CD4-positive, alpha-beta T cell treated with Interleukin-1 beta for 1 hour (primary cell): ENCODE measurements at places on chromosomes 5 and 9.

DNA sequence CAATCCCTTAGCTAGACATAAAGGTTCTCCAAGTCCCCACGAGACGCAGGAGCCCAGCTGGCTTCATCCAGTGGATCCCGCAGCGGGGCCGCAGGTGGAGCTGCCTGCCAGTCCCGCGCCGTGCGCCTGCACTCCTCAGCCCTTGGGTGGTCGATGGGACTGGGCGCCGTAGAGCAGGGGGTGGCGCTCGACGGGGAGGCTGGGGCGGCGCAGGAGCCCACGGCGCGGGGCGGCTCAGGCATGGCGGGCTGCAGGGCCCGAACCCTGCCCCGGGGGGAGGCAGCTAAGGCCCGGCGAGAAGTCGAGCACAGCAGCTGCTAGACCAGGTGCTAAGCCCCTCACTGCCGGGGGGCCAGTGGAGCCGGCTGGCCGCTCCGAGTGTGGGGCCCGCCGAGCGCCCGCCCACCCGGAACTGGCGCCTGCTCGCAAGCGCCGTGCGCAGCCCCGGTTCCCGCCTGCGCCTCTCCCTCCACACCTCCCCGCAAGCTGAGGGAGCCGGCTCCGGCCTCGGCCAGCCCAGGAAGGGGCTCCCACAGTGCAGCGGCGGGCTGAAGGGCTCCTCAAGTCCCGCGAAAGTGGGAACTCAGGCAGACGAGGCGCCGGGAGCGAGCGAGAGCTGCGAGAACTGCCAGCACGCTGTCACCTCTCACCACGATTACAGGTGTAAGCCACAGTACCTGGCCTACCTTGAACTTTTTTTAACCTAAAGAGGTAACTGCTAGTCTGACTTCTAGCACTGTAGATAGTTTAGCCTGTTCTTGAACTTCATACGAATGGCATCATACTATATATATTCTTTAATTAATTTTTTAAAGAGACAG, 35.5 kb downstream of the PTGS1 start:
- no peak for DNase-seq

- no peak for DNase-seq
Measured at GRCh38 chr5:6469836-6470235, 21.2 kb downstream of the UBE2QL1 start.

- no peak for DNase-seq
Measured at GRCh38 chr9:69174616-69175463, 763 bp downstream of the TJP2 start.

DNA sequence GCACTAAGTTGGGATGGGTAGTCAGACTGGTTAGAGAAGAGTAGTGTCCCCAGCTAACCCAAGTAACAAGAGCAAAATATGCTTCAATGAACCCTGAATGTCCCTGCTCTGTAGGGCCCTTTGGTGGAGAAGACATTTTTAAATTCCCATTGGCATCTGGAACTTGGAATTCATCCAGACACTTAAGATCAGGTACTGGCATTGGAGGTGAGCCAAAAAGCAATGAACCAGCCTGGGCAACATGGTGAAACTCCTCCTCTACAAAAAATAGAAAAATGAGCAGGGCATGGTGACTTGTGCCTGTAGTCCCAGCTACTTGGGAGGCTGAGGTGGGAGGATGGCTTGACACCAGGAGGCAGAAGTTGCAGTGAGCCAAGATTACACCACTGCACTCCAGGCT, 58.9 kb upstream of the ZNF618 start:
- DNase-seq = no peak

DNA sequence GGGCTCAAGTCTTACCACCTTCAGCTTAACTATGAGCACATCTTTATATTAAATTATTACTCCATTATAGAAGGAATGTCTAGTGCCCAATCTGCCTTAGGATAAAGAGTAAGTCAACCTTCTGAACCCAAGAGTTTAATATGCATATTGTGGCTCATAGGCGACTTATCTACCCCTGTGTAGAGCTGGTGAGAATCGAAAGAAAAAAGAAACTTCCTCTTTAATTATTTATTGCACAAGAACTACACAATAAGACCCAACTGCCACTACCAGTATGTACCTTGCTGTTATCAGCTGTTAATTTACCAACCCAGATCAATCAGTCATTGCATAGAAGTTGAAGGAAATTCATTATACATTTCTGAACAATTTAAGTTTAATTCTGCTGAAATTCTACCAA, 329.1 kb upstream of the SLC24A2 start:
- DNase-seq = no peak

- no peak for DNase-seq
Measured at GRCh38 chr9:123336959-123337358, 19.0 kb upstream of the CRB2 start.

GRCh38 chr5:1312993-1313833, 18.3 kb upstream of the TERT start:
- peak; percentile 41 for DNase-seq

DNA sequence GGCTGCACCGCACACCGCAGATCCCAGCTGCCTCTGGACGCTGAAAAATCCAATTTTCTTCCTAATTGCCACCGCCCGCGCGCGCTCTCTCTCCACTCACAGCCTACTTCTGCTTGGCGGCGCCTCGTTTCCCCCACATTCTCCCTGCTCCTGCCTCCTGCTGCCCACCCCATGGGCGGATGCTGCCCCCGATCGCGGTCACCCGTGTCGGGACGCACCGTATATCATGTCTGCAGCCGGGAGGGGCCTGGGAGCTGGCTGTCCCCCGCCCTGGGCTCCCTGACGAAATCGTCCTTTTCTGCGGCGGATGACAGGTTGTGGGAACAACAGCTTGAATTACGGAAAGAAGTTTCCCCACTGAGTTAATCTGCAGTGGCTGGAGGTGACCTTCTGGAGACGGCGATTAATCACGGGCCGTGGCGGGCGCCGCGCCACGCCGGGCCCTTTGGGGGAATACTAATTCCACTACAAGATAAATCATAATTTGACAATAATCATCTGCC, 36.3 kb upstream of the PSD2 start:
- no peak for DNase-seq

- DNase-seq = no peak
Measured at GRCh38 chr5:73534011-73534644, 31.3 kb downstream of the ANKRA2 start.

- DNase-seq = no peak
Measured at GRCh38 chr5:36300927-36301540, 668 bp downstream of the RANBP3L start.

- DNase-seq = no peak
Measured at GRCh38 chr9:74942801-74943200, 9.9 kb downstream of the C9orf40 start.

- no peak for DNase-seq
Measured at GRCh38 chr5:42564689-42565356, 141.6 kb downstream of the GHR start.

DNA sequence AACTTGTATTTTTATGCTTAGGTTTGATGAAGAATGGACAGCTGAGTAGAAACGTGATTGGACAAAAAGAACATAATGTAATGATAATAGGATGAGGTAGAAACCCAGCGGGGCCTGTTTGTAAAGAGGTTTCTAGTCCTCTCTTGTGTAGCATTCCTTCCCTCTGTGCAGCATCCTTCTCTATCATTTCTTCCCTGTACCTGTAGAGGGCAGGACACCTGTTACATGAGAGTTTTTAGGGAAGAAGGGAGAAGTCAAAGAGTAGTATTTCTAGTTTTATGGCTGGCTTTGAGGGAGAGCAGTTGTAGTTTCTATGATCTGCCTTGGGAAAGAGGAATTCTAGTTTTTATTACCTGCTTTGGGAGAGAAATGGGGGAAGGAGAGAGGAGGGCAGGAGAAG, 162.1 kb upstream of the FST start:
- DNase-seq = no peak

GRCh38 chr5:39178861-39179260, 40.5 kb downstream of the FYB1 start:
- peak; percentile 21 for DNase-seq

DNA sequence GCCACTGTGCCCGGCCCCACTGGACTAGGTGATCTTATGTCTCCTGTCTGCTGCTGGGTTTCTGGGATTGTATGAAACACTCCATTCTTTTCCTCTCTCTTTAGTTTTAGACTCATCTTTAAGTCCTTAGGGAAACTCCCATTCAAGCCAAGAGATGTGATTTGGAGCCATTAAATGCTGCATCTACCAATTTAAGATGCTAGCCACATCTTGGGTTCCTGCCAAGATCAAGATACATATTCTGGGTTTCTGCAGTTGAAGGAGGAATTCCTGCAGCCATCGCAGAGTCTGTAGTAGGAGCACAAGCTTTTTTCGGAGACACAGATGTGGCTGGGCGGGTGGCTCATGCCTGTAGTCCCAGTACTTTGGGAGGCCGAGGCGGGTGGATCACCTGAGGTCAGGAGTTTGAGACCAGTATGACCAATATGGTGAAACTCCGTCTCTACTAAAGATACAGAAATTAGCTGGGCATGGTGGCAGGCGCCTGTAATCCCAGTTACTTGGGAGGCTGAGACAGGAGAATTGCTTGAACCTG, 23.2 kb downstream of the STXBP1 start:
- no peak for DNase-seq

- DNase-seq = no peak
Measured at GRCh38 chr5:177545487-177546257, 8.7 kb downstream of the FAM193B start.

DNA sequence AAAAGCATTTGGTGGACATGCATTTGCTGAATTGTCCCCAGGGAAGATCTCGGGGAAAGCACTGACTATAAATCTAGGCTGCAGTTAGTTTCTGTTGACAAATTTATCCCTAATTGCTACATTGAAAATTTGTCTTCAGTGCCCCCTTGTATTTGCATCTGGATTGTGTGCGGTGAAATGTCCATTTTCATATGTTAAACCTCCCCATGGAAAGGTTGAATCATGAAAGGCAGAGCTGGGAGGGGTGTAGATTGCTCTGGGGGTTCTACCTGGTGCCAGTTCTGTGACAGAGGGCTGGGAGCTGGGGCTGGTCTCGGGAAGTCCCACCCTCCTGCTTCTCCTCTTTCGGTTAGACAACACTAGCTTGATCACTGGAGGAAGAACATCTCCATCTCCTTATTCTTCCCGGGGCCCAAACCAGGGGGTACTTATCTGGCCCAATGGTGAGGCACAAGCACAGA, 101.9 kb downstream of the GADD45G start:
- no peak for DNase-seq

- DNase-seq = no peak
Measured at GRCh38 chr9:135043345-135043744, 44.1 kb upstream of the OLFM1 start.

DNA sequence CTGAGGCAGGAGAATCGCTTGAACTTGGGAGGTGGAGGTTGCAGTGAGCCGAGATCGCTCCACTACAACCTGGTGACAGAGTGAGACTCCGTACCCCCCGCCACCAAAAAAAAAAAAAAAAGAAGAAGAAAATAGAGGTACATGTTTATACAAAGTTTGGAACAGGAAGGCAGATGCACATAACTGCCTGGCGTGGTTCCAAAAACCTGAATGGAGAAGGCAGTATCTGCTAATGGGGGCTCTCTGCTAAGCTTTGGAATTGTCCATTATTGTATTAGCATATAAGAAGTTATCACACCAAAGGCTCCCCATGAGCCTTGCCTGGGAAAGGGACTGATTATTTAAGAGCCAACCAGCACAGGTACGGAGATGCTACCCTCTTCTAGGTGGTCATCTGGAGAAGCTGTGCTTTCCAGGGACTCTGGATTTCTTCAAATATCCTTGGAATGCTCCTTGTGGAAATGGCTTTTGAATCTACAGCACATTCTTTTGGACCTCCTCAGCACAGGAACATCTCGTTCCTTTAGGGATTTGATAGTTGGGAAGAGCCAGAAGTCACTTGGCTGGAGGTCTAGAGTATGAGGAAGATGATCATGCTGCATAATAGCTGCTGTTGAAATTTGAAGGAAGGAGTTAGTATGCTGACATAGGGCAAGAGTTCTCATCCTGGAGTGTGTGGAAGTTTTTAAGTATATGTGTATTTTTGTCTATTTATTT, 42.5 kb upstream of the ABCA1 start:
- no peak for DNase-seq
